Upper lobe of left lung (tissue), 6 donors: ENCODE measurements at places on chromosomes 11 and 22. TPM values are rescaled to one million over a fixed set of nuclear protein-coding genes. Genes with fewer than 3 reads are reported as not detected.

The OLFML1 gene
- total RNA-seq: 11.9 TPM

The OR56A1 gene
- not detected for total RNA-seq

The KCNQ1 gene
- total RNA-seq: 34.0 TPM

The IL17RA gene
- 58.9 TPM for total RNA-seq

The CD6 gene
- total RNA-seq: 5.6 TPM
